ENCODE measurements at places on chromosomes 5 and 9. TPM values are rescaled to one million over a fixed set of nuclear protein-coding genes. Genes with fewer than 3 reads are reported as not detected.

Gene OBP2B
- not detected for total RNA-seq

Gene NDUFAF2
- 28.9 TPM for total RNA-seq

Gene LCNL1
- total RNA-seq: 0.24 TPM

Gene ABCA2
- 28.3 TPM for total RNA-seq

Gene CARD6
- total RNA-seq: 8.0 TPM

GRCh38 chr5:149871471-149871870 lies 73.1 kb downstream of the PDE6A start:
- H3K36me3 ChIP-seq: no peaks in the 10 kb centered on the region
- no peaks in the 10 kb centered on the region for H3K27me3 ChIP-seq
- no peak overlapping the region for H3K4me3 ChIP-seq
- H3K27ac ChIP-seq: no peak overlapping the region
- DNase-seq: no peak
- H3K4me1 ChIP-seq: peaks cover 6% of the 10 kb centered on the region

Gene CTSL
- total RNA-seq: 122 TPM

- no peak overlapping the region for H3K27ac ChIP-seq
Measured at GRCh38 chr9:8364026-8364752, 564.6 kb upstream of the DMAC1 start.

Gene ZDHHC11B
- total RNA-seq: 4.0 TPM

- H3K36me3 ChIP-seq: no peaks in the 10 kb centered on the region
- H3K27me3 ChIP-seq: no peaks in the 10 kb centered on the region
- no peak overlapping the region for H3K27ac ChIP-seq
- H3K4me1 ChIP-seq: peaks cover 10% of the 10 kb centered on the region
Measured at GRCh38 chr9:98378794-98379193, 123.3 kb upstream of the TBC1D2 start.

Gene ORM2
- total RNA-seq: not detected

Gene TMEM174
- not detected for total RNA-seq

DNA sequence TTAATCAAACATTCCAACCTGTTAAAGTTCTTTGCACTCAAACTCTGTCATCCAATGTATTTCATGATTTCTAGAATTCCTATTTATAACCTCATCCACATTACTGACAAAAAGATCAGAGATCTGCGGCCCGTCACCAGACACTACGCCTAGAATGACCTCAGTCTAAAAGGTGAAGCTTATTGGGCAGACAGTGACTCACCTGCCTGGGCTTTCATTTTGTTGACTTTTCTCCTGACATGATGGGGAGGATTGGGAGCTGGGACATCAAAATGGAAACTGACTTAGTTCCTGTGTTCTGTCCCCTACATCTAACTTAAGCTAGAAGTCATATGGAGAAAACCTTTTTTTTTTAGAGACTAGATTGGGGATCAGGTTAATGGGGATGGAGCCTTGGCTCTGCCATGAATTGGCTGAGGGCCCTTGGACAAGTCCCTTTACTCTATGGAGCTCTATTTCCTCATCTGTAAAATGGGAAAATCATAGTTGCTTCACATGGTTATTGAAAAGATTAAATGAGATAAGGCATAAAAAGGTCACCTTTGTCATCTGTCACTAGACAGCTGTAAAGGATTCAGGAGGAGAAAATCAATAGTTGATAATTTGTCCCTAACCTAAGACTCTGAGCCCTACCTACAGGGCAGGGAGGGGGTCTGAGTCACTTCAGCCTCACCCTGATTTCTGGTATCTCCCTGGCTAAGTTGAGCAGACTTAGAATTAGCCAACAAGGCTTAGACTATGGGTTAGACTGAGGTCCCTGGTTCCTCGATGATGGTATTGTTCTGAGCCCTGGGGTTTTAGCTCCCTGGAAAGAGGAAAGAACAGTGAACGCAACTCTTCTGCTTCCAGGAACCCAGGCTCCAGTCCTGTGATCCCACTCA lies 224.8 kb upstream of the TBC1D2 start:
- no peaks in the 10 kb centered on the region for H3K27me3 ChIP-seq
- H3K36me3 ChIP-seq: no peaks in the 10 kb centered on the region
- no peak for DNase-seq
- no peak overlapping the region for H3K27ac ChIP-seq

Gene GPR150
- total RNA-seq: not detected

- H3K27ac ChIP-seq: no peak overlapping the region
- H3K27me3 ChIP-seq: no peaks in the 10 kb centered on the region
- H3K4me1 ChIP-seq: no peaks in the 10 kb centered on the region
- no peak overlapping the region for H3K4me3 ChIP-seq
- DNase-seq: no peak
- no peaks in the 10 kb centered on the region for H3K36me3 ChIP-seq
Measured at GRCh38 chr5:40022057-40022456, 597.3 kb upstream of the DAB2 start.

Gene SMIM32
- not detected for total RNA-seq

- no peak for DNase-seq
- H3K4me3 ChIP-seq: no peak overlapping the region
- H3K27ac ChIP-seq: peak overlapping the region; percentile 16
- no peaks in the 10 kb centered on the region for H3K27me3 ChIP-seq
- H3K36me3 ChIP-seq: no peaks in the 10 kb centered on the region
- peaks cover 26% of the 10 kb centered on the region for H3K4me1 ChIP-seq
Measured at GRCh38 chr9:77999231-77999631, 32.4 kb downstream of the GNAQ start.

GRCh38 chr9:130570208-130570607 lies 9.2 kb upstream of the FUBP3 start:
- no peak overlapping the region for H3K27ac ChIP-seq
- no peak for DNase-seq
- no peaks in the 10 kb centered on the region for H3K27me3 ChIP-seq

Gene PPP1R26
- 18.7 TPM for total RNA-seq

DNA sequence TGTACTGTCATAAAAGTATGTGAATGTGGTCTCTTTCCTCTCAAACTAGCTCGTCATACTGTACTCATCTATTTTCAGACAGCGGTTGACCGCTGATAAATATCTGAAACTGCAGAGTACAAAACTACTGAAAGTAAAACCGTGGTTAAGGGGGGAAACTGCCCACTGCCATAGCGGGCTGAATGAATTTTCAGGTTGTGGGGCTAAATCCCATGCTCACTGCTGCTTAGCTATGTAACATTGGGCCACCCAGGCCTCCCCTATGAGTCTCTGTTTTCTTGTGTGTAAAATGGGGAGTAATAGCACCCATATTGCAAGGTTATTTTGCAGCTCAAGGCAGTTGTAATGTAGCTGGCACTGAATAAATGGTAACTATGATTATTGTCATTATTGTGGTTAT lies 82.3 kb downstream of the MSX2 start:
- H3K36me3 ChIP-seq: no peaks in the 10 kb centered on the region
- H3K27ac ChIP-seq: no peak overlapping the region

Gene KIAA0825
- total RNA-seq: 2.4 TPM

DNA sequence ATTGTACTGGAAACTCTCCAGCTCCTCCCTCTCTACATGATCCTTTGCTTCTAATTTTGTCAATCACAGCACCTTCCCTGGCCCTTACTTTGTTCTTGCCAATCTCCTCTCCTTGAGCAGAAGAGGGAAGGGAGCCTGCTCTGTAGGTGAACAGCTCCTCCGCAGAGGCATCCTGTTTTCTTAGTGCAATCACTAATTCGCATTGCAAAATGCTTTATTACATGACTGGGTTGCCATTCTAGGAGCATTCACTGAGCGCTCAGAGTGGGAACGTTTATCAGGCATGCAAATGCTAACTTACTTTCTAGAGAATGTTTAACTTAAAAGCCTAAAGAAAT lies 416 bp upstream of the SNX18 start:
- H3K36me3 ChIP-seq: no peaks in the 10 kb centered on the region
- no peaks in the 10 kb centered on the region for H3K27me3 ChIP-seq
- DNase-seq: no peak
- H3K27ac ChIP-seq: no peak overlapping the region

DNA sequence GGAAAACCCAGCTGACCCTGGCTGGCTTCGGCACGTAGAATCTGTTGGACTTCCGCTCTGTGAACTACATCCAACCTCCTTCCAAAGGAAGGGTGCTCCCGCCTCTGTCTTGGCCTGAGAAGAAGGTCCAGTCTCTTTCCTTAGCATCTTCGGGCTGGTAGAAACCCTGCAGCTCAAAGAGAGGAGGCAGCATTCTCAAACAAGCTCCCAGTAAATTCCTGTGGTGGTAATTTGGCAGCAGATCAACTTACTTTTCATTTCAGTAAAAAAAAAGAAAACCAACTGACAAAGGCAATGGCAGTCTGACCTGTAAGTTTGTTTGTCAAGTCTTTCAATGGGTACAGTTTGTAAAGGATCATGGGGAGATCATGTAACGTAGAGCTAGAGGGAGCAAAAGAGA lies 176.7 kb downstream of the MED10 start:
- H3K27me3 ChIP-seq: no peaks in the 10 kb centered on the region
- no peak overlapping the region for H3K4me3 ChIP-seq
- H3K4me1 ChIP-seq: no peaks in the 10 kb centered on the region
- no peak for DNase-seq

DNA sequence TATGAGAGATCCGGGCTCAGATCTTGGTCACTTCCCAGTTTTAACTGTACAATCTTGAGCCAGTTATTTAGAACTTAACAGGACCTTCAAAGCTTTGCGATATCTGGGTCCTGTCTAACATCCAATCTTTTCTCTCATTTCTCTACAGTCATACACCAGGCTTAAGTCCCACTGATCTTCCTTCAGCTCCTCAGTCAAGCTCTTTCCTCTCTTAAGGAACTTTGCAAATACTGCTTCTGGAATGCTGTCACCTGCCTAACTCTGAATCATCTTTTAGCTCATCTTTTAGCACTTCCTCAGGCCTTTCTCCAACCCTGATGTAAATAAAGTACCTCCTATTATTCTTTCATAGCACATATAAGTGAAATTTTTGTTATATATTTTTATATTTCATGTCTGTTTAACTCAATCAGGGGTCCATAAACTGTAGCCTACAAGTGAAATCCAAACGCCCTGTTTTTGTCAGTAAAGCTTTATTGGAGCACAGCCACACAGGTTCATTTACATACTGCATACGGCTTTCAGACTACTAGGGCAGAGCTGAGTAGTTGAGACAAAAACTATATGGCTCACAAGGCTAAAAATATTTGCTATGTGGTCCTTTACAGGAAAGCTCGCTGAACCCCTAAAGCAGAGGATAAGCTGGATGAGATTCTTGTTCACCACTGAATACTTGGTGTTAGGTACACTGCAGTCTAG lies 63.5 kb downstream of the MEF2C start:
- no peaks in the 10 kb centered on the region for H3K27me3 ChIP-seq
- H3K27ac ChIP-seq: no peak overlapping the region
- H3K4me1 ChIP-seq: peaks cover 30% of the 10 kb centered on the region
- H3K36me3 ChIP-seq: peaks cover 9% of the 10 kb centered on the region
- no peak overlapping the region for H3K4me3 ChIP-seq

Gene SLC45A2
- total RNA-seq: not detected

DNA sequence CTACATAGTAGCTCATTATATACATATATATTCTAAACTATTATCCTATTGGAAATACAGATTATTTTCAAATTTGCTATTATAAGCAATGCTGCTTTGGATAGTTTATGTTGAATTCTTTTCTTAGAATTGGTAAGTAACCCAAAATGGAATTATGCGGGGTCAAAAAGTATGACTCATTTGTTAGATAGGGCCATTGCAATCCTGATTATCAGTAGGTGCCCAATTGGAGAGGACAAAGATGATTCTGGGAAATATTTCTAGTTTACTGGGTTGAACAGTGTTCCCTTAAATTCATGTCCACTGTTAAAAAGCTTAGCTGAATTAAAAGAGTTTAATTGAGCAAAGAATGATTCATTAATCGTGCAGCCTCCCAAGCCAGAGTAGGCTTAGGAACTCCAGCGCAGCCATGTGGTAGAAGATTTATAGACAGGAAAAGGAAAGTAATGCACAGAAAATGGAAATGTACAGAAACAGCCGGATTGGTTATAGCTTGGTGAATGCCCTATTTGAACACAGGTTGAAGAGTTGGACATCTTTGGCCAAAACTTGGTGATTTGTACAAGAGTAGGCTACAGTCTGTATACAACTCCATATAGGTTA lies 81.8 kb downstream of the GDNF start:
- no peak overlapping the region for H3K4me3 ChIP-seq
- H3K27ac ChIP-seq: no peak overlapping the region
- no peaks in the 10 kb centered on the region for H3K36me3 ChIP-seq
- H3K27me3 ChIP-seq: no peaks in the 10 kb centered on the region
- no peaks in the 10 kb centered on the region for H3K4me1 ChIP-seq

DNA sequence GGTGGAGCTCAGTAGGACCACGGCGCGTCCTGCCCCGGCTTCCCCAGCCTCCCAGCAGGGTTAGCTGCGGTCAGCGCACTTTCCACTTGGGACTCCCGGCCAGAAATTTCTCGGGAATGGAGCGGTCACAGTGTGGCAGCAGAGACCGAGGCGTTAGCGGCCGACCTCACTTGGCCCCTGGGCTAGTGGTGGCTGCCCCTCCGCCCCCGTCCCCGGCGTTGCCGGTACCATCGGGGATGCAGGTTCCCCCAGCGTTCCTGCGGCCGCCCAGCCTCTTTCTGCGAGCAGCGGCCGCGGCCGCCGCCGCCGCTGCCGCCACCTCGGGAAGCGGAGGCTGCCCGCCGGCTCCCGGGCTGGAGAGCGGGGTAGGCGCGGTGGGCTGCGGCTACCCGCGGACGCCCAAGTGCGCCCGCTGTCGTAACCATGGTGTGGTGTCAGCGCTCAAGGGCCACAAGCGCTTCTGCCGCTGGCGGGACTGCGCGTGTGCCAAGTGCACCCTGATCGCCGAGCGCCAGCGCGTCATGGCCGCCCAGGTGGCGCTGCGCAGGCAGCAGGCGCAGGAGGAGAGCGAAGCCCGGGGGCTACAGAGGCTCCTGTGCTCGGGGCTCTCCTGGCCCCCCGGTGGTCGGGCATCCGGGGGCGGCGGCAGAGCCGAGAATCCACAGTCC lies 460 bp downstream of the DMRTA1 start:
- no peak for DNase-seq
- peak overlapping the region; percentile 80 for H3K27ac ChIP-seq
- H3K4me3 ChIP-seq: peak overlapping the region; percentile 66
- no peaks in the 10 kb centered on the region for H3K36me3 ChIP-seq
- no peaks in the 10 kb centered on the region for H3K27me3 ChIP-seq

GRCh38 chr5:114857941-114858551 lies 311.7 kb downstream of the TRIM36 start:
- no peaks in the 10 kb centered on the region for H3K4me1 ChIP-seq
- DNase-seq: peak; percentile 61
- no peak overlapping the region for H3K27ac ChIP-seq
- no peaks in the 10 kb centered on the region for H3K36me3 ChIP-seq
- H3K27me3 ChIP-seq: no peaks in the 10 kb centered on the region
- no peak overlapping the region for H3K4me3 ChIP-seq

DNA sequence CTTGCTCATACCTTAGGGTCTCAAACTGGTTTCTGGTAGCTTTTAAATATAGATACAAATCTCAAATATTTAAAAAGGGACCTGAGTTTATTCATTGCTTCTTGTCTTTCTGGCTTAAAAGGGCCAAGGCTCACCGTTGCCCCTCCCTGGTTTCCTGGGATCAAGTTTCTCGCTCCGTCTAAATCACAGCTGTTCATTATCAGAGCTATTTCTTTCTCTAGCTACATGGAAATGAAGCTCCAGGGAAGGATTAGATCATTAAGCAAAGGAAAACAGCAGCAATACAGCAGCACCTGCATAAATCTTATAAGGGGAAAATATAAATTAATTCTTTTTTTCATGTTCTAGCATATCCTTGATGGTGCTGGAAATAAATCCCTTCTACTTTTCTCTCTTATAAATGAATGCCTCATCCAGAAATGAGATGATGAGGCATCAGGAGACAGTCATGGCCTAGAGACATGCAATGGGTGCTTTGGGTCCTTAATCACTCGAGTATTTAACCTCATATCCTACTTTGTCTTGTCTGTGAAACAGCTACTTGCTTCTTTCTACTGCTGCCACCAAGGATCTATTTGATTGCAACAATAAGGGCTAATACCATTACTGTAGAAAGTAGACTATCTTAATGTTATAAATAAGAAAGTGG lies 320.1 kb downstream of the TRPM3 start:
- no peak overlapping the region for H3K4me3 ChIP-seq
- no peaks in the 10 kb centered on the region for H3K36me3 ChIP-seq
- H3K27ac ChIP-seq: no peak overlapping the region

All from right atrium auricular region (tissue), 2 donors.